ENCODE measurements at places on chromosomes 4 and X.
A peak's percentile ranks its signal among the peaks of the same experiment; 100 is the strongest.

DNA sequence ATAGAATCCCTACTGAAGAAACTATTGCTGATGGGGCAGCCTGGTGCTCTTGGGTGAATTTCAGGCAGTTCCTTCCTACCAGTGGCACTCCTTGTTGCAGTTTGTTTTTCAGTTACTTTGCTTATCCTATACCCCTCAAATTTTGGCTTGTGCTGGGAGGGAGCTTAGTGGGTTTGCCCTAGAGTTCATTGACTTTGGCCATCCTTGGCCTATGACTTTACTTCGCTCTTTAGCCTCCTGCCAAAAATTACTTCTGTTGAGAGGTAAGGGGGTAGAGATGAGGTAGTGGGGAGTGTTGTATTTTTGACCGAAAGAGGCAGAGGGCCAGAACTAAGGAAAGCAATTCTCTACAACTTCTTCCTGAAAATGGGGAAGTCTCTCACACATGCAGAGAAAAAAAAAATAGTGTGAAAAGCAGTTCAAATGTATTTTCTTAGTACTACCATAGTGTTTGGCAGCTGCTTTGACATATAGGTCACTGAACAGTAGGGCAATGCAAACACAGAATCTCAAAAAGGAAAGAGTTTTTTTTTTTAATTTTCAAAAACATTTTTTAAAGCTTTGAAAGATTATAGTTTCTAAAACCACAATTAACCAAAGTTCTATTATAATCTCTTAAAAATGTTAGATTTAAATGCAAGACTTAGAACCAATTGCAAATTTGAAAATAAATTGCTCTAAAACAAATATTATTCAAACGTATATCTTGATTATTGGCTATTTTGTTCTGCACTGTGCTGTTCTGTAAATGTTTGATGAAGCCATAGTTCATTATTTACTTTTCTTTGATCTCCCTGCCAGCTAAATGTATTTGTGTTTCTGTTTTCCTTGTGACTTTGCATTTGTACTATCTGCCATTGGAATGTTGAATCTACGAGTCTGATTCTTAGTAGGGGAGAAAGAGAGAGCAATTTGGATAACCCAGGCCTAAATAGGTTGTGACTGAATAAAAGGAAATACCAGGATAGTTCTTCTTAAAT, 73.6 kb downstream of the DCK start:
- DNase-seq, result no peak

DNA sequence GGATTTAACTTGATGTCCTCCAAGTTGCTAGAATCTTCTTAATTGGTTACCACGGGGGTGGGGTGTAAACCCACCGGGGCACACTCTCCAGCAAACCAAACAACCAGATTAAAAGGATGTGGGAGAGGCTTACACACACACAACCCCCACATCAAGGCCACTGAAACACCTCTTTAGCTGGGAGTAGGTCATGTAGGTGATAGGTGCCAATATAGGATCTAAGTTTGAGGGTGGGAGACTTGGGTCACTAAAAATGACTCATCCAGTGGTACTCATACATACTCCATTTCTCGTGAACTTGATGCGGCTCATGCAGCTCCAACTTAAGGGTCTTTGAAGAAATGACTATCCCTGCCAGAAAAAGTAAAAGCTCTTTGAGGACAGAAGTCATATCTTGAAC, 20.5 kb upstream of the CD40LG start:
- no peak for DNase-seq

DNA sequence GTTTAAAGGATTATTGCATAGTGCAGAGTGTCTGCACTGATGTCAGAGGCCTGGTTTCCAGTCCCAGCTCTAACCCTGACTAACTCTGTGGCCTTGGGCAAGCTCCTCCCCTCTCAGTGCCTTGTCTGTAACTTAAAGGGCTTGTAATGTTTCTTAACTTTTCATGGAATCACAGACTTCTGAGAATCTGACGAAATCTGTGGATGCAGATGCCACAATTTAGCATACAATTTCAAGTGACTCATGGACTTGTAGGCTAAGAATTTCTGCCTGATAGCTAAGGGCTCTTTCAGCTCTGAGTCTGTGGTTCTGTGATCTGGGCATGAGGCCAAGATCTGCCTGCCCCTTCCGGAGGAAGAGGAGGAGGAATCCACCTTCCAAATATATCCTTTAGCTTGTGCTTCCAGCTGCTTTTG, 236.9 kb downstream of the AR start:
- DNase-seq, result no peak

GRCh38 chr4:135316266-135316779, 1114.7 kb upstream of the PABPC4L start:
- DNase-seq, result no peak

DNA sequence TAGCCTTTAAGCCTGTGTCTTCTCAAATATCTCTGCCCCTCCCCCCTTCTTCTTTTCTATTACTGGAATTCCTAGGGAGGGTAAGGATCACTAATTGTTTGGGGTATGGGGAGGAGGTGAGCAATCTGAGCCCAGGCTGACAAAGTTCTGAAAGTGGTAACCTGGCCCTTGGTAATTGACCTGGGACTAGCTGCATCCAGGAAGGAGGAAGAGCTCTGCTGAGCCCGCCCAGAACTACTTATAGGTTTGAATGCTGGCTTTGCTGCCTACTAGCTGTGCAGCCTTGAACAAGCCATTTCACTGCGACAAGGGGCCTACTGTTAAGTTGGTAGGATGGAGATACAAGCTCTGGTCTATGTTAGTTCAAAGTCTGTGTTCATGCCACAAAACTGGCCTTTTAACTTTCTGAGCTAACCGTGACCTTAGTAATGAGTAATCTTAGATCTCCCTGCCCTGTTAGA, 37.8 kb downstream of the DGKK start:
- no peak for DNase-seq

DNA sequence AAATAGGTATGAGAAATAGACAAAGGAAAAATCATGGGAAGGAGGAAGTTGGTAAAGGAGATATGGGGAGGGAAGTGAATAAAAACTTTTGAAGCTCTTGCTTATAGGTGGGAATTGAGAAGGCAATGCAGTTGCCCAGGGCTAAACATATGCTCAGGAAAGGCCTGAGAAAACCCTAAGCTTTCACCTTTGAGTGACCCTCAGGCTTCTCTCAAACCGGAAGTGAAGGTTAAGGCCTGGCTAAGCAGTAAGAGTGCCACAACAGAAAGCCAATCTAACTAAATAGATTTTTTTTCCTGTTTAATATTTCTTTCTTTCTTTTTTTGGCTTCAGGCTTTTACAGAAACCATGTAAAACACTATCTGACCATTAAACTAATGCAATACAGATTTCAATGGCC, 69.5 kb upstream of the GABRA3 start:
- no peak for DNase-seq

DNA sequence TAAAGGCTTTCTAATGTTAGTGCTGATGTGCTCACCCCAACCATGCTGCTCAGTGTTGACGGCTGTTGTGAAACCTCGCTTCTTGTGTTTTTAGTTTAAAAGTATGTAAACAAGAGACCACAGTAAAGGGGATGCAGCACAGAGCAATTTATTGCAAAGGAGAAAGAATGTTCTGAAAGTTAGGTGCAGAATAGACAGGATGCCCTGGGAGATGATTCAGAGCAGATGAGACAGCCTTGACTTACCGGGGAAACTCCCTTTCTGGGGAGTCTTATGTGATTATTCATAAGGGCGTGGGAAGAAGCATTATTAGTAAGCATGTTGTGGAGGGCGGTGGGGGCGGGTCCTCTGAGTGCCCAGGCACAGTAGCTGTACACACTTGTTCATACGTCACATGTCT, 47.7 kb downstream of the EVC start:
- no peak for DNase-seq

- DNase-seq, result no peak
Observed at GRCh38 chrX:115260330-115260729, 26.4 kb upstream of the LRCH2 start.

- DNase-seq, result no peak
Observed at GRCh38 chr4:74545448-74545847, 100.5 kb downstream of the AREG start.

DNA sequence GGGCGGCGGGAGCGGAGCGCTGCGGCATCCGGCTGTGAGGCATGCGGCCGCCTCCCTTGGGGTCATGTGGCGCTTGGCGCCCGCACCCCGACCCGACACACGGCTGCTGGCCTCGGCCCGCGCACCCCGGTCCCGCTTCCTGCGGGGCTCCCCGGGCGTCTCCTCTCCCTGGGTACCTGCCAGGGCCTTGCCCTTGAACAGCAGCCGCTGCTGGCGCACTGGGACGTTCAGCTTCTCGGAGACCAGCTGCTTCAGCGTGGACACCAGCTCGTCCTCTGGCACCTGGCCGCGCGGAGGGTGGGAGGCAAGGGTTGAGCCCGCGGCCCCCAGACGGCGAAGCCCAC, 391 bp downstream of the UBL4A start:
- DNase-seq, result no peak

DNA sequence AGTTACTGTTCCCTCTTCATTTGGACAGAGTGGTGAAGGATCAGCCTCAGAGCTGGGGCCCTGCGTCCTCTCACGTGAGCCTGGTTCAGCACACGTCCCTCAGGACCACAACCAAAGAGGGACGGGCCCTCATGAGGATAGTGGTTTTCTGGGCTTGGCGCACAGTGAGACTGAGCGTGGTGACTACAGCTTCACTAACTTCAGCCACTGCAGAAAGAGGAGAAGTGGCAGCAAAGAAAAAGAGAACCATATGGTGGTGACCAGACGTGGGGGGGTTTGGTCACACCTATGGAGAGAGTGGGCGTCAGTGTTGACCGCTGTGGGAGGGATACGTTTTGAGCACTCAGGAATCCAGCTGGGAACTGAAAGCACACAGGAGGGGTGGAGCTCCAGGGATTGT, 21.8 kb upstream of the TNIP3 start:
- no peak for DNase-seq

DNA sequence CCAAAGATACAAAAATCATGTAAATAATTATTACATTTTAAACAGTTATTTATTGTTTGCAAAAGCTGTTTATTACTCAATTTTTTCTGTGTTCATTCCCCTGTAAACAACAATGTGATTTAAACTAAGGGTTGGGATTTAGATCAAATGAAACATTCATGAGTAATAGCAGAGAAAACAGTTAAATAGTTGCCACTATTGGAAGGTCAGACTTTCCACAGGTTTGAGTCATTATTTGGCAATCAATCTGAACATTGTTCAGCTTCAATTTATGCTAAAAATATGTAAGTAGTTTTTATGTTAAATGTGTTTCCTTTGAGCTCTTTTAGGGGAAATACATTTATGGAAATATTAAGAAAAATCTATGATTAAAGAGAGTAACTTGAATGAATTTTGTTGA, 144.9 kb downstream of the STIM2 start:
- no peak for DNase-seq

DNA sequence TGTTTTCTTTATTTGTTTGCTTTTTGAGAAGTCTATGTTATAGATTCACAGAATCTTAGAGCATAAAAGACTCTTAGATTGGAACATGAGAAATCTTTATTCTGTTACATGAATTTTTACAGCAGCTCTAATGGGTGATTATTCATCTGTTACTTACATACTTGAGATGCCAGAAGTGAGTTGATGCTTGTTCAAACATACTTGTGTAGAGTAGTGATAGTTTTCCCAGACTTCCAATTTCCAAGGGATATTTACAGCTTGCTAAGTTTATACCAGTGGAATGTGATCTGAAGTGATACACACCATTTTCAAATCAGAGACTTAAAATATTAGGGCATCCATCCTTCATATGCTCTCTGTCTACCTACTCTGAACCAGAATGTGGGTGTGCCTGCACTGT, 252.9 kb upstream of the SMIM31 start:
- no peak for DNase-seq

DNA sequence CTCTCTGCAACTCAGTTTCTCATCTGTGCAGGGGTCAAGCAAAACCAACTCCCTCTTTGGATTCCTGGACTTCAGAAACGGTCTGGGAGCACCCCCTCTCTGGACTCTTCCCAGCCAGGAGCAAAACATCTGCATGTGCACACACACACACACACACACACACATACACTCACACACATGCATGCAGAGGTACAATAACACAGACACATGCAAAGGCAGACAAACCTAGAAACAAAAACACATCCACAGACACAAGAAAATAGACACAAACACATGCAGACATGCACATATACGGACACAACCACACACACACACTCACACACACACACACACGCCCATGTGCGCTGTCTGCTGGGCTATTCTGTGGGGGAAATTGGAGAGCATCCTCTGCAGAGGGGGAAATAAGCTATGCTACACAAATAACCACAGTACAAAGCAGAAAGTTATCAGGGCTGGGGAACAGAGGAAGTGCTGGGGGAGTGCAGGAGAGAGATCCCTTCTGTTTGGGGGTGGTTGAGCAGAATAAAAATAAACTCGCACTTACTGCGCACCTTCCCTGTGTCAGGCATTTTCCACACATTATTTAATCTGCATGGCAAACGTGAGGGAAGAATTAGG, 19.9 kb downstream of the IQSEC2 start:
- DNase-seq, result no peak

- peak; percentile 74 for DNase-seq
Observed at GRCh38 chrX:154547245-154548027, at the start of gene IKBKG. Gene IKBKG (plus strand): TSS chrX:154547620. CDS start chrX:154552003, 4,383 bp downstream.

DNA sequence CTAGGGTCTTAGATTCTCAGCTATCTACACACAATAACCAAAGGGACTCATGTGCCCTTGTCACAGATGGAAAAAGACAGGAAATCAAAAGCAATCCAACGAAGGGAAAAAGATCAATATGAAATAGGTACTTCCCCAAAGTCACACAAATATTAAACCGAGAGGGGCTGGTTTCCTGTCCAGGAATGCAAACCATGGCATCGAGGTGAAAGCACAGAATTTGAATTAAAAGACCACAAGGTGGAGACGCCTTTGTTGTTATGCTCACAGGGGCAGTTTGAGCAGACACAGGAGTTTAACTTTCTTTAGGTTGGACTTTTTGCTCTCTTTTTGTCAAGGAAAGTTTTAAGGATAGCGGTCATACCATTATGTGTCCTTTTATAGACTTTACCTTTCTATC, 14.3 kb downstream of the H2BW1 start:
- no peak for DNase-seq

DNA sequence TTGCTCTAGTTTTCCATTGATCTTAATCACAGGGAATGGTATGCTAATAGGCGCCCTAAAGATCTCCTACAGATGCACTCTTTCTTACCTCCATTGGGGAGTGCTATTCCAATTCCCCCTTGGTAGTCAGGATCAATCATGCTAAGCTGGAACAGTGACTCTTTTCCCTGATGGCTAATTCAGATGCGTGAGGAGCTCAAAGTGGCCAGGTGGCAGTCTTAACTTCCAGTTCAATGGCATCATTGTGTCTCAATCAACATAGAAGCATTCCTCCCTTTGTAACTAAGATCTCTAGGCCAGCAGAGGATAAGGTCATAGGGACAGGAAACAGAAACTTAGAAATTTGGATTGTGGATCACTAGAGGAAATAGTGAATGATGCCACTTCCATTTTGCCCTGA, 216.8 kb downstream of the GRID2 start:
- DNase-seq, result no peak

DNA sequence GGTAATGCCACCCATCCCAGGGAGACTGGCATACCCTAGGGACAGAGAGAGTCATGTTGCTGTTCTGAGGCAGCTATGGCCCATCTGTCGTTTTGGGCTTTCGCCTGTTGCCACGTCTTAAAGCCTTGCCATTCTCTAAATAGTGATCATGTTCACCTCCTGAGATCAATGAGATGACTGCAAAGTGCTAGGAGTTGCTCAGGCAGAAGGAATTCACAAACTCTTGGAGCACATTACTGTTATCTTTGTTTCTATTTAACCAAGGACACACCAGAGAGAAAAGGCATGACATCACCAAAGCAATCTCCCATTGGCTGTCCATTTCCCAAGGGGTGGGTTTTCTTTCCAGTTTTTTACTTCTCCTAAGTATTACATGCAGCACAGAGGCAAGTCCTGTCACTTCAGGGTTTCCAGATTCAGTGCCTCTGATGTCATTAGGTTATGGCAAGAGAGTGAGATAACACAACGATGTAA, 37.1 kb upstream of the SETD7 start:
- DNase-seq, result no peak

GRCh38 chr4:25174674-25175073, 14.4 kb upstream of the SEPSECS start:
- DNase-seq, result no peak

All from GM19239 (cell line).